ENCODE measurements at places on chromosomes 12 and 14.

- DNase-seq: no peak
Measured at GRCh38 chr14:99393059-99393655, 87.5 kb downstream of the SETD3 start.

DNA sequence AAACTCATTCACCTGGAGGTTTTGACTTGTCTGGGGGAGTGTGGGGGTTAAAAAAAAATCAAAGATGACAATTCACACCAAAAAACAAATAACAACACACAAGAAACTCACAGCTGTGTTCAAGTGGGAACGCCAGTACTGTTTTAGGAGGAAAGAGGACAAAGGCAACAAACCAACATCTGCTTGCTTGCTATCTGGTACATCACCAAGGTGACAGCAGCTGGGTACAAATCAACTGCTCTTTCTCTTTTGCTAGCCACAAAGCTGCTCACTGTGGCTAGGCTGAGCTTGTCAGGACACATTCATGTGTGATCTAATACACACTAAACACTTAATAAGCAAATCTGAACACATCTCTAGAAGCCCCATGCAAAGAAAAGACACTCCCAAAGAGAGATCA, 128.0 kb upstream of the RAP1B start:
- DNase-seq: no peak

DNA sequence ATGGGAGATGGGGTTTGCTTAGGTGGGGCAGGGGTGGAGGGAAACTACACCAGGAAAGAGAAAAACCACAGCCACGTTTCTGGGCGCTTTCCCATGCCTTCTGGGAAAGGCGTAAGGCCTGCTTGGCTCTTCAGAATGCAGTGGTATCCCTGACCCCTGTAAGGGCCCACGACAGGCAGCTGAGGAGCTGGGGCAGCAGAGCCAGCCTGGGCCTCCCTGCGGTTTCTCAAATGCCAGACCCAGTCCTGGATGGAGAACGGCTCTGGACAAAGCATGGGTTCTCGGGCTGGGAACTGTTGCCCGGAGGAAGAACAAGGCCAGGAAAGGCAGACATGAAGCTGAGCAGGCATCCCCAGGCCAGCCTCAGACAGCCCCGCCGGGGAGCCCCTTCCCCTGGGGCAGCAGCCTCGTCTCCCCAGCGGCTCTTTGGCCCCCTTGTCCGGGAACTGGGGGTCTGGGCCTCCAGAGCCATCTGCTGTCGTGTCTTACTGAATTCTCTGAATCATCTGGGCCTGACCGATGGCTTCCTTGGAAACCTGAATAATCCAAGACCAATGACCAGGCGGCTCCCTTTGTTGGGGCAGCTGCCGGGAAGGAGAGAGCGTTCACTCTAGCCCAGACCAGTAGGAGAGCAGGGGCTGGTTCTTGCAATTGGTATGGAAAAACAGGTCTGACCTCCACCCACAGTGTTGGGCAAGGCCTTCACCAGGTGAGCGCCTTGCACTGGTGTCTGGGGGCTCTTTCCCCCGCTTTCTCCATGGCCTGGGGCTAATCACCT, 64.0 kb upstream of the RIN3 start:
- DNase-seq: no peak

DNA sequence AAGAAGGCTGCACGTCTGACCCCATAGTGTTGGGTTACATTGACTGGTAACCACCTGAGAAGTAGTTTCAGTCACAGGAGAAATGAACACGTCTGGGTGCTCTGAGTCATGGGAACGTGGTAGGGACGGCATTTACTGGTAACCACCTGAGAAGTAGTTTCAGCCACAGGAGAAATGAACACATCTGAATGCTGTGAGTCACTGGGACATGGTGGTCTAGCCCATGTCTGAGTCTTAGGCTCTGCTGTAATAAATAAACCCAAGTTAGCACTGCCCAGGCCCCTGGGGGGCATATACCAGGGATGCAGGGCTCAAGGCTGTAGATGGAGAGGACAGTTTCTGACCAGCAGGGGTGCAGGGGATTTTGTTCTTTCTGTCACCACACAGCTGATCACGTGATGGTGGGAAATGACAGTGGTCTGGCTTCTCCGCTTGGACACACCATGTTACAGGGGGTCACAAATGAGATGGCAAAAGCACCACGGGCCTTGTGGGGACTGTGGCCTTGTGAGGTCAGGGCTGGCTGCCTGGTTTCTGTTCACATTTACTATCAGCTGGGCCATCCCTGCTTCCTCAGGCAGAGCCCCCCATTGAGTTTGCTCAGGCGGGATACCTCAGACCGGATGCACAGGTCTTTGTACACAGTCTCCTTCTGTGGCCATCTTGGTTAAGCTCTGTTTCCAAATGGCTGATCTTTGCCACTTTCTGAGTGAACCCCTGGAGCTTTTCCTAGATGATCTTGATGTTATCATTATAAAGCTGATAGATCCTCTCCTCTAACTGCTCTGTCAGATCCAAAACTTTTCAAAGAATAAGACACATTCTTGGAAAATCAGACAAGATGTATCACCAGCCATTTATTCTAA, 9.8 kb upstream of the C12orf42 start:
- no peak for DNase-seq

- no peak for DNase-seq
Measured at GRCh38 chr12:96438330-96438729, 38.1 kb upstream of the CDK17 start.

DNA sequence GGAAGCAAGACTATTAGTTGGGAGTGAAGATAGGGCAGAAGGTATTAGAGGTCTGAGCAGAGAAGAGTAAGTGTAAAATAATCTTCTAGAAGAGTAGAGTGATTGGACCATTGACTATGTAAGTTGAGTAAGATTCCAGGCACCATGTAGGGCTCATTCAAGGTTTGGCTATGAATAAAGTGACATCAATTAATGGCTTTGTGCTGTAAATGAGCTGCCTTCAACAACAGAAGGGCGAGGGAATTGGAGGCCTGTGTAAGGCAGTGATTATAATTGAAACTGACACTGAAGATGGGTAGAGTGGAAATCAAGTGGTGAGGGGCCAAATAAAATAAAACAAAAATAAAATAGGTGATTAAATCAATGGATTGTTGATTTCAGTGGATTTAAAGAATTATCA, 26.4 kb downstream of the PTPRQ start:
- no peak for DNase-seq

- no peak for DNase-seq
Measured at GRCh38 chr12:71158361-71158882, 623 bp upstream of the TSPAN8 start.

DNA sequence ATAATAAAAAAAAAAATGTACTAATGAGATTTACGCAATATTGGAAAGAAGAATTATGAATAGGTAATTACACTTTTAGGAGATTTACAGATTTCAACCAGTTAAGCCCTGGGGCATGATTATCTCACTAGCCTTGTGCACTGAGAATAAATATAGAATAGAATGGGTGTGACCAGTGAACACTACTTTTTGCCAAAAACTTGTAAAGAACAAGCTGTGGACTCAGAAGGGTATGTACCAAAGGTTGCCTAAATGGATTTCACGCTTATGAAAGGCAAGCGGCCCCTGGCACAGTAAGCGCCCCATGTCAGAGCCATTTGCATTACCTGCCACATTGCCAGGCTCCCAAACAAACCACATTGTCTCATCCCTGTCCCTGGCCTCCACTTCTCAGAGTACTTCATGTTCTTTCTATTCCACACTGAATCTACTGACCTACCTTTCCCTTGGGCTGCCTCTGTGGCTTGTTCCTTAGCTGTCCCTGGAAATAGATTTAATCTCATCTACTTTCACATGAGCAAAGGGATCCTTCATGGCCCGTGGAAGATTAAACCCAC, 170.6 kb upstream of the DIO2 start:
- no peak for DNase-seq

DNA sequence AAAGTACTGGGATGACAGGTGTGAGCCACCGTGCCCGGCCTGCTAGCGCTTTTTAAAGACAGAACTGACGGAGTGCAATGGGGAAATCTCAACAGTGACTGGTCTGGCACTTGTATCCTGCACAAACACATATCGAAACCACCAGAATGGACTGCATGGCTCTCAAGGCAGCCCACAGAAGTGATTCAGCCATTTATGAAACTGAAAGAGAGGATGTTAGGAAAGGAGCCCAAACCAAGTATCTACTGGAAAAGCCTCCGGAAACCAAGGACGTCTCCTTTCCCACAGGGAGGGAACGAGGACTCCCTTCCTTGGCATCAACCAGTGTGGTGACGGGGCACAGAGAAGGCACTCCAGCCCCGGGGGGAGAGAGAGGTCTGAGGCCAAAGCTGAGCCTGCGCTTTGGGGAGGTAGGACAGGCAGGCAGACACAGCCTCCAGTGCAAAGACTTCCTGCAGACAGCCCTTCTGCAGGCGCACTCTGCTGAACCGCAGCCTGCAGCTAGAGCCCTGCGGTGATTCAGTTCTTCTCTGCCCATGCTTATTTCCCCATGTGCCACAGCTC, 16.5 kb downstream of the SLC15A4 start:
- DNase-seq: no peak

GRCh38 chr12:62210422-62210821, 49.8 kb upstream of the USP15 start:
- peak; percentile 29 for DNase-seq

DNA sequence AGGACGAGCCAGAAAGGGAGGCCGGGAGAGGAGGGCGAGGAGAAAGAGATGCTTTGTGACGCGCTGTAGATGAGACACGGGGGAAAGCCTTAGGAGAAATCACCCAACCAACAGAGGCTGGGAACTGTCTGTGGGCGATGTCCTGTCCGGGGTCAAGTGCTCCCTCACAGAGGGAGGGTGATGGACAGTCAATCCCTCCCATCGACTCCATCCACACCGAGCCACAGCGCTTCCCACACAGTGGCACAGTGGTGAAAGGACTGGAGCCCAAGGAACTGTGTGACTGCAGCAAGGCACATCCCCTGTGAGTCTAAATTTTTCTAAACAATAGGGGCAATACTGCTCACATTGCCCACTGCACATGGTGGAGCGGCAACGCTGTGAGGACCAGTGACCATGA, 89.1 kb downstream of the TTC7B start:
- DNase-seq: no peak

DNA sequence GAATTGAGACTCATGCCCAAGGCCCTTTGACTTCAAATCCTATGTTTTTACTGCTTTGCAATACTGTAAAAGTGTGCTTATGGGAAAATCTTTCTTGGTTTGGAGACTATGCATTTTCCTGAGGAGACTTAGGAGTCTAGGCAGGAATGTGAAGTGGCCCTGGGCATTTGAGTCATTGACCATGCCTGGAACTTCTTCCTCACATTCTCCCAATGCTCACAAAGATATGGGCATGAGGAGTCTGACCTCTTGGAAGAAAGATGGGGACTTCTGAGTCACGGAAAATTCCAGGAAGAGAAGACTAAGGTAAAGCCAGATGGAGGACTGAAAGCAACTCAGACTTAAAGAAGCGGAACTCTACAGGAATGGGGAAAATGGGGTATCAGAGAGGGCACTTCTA, 38.2 kb upstream of the ZNF641 start:
- no peak for DNase-seq

- no peak for DNase-seq
Measured at GRCh38 chr14:90846511-90846910, 30.3 kb upstream of the TTC7B start.

DNA sequence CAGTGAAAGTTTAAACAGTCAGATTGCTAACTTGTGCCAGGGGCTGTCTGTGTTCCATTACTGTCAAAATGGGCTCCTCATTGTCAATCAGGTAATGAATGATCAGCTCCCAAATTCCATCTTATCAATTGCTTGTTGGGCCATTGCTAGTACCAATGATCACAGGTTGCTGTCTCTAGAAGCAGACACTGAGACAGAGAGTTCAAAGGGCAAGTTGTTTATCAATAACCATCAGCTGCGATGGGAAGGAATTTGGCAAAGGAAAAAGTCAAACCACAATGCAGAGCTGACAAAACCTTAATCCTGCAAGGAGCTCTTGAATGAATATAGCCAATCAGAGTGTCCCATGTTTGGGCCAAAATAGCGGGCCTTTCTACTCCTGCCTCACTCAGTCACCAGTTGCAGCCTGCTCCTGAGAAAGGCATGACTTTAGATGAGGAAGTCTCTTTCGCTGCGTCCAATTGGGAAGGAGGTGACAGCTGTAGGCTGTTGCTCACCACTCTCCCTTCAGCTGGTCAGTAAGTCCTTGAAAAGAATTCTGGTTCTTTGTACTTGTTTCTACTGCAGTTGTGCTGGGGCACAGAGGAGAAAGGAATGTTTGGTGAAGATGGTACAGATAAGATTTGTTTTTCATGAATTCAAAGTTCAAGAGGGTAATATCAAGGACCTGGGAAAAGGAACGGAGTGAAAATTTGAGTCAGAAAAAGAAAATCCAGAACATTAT, 179.2 kb upstream of the PDE3A start:
- DNase-seq: no peak

- no peak for DNase-seq
Measured at GRCh38 chr14:55739967-55740648, 160.1 kb downstream of the KTN1 start.

DNA sequence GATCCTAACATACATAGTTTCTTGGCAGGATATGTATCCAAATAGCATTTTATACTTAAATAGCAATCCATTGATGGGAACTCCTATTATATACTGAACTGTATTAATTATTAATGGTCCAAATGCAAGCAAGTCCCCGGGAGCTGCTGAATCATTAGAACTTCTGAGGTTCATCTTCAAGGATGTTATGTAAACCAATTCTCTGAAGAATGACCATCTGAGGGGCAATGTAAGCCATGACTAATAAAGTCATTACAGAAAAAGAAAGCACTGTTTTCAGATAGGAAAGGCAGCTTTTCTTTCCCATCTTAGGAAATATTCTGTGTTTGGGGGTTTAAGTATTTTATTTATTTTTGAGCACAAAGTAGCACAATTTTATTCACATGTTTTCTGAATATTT, 166.1 kb upstream of the SLC16A7 start:
- DNase-seq: no peak

GRCh38 chr12:53214687-53215455, 7.8 kb upstream of the ITGB7 start:
- no peak for DNase-seq

GRCh38 chr12:76688631-76689030, 75.3 kb upstream of the ZDHHC17 start:
- no peak for DNase-seq
